ENCODE measurements at places on chromosomes 5 and 9. TPM values are rescaled to one million over a fixed set of nuclear protein-coding genes. Genes with fewer than 3 reads are reported as not detected.

The PGM5 gene
- not detected for total RNA-seq

The OTP gene
- total RNA-seq = not detected

The TRIM36 gene
- 0.71 TPM for total RNA-seq

The BBLN gene
- 31.3 TPM for total RNA-seq

The DBH gene
- total RNA-seq = not detected

The SEMA4D gene
- total RNA-seq = 0.68 TPM

The ROR2 gene
- 1.1 TPM for total RNA-seq

The STXBP1 gene
- 10.9 TPM for total RNA-seq

Measured in nasal cavity respiratory epithelium epithelial cell of viscerocranial mucosa (primary cell).